ENCODE measurements at places on chromosomes 1 and 21. TPM values are rescaled to one million over a fixed set of nuclear protein-coding genes. Genes with fewer than 3 reads are reported as not detected.

GRCh38 chr1:169844941-169845608, 48.6 kb downstream of the SCYL3 start:
- DNase-seq: no peak

GRCh38 chr1:160308451-160309184, 23.7 kb upstream of the PEX19 start:
- DNase-seq: no peak

- no peak for DNase-seq
Measured at GRCh38 chr1:22139066-22139594, 3.8 kb downstream of the WNT4 start.

- DNase-seq: no peak
Measured at GRCh38 chr21:31845151-31845729, 27.6 kb upstream of the HUNK start.

DNA sequence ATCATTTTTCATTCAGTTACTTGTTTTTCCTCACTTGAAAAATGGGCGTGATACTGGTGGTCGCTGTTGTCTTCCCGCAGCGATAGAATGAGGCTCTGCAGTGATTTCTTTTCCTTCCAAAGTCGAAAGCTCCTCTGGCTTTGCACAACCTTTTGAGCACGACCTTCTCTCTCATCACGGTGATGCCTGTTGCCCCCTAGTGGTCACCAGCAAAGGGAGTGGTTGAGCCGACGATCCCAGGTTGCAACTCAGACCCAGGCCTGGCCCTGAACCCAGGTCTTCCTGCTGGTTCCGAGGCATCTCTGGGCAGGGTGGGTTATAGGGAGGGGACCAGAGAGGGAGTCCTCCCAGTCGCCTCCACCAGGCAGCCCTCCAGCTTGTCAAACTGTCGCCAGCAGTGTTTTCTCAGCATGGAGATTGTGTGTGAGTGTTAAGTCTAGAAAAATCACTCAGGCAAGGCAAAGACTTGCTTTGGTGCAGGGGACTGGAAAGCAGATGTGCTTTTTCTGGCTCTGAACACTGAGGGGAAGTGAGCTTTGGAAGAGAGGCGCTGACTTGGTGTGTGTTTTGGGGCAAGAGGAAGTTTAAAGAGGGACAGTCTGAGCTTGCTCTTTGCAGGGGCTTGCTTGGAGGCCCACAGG, 285.3 kb downstream of the CAMTA1 start:
- peak; percentile 79 for DNase-seq

DNA sequence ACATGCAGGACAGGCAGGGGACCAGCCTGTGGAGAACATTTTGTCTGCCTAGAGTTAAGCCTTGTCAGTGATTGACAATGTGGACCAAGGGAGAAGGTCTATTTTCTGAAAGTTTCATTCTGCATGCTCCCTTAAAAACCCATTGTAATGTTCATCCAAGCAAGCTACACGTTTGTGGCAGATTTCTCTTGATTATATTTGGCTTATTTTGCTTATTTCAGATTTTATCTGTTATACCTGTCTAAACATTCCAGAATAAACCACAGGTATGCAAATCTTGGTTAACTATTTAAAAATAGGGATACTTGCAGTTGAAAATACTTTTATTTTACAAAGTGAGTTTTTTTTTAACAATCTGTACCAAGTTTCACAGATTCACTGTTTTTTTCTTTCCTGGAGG, 78.2 kb upstream of the F3 start:
- DNase-seq: no peak

DNA sequence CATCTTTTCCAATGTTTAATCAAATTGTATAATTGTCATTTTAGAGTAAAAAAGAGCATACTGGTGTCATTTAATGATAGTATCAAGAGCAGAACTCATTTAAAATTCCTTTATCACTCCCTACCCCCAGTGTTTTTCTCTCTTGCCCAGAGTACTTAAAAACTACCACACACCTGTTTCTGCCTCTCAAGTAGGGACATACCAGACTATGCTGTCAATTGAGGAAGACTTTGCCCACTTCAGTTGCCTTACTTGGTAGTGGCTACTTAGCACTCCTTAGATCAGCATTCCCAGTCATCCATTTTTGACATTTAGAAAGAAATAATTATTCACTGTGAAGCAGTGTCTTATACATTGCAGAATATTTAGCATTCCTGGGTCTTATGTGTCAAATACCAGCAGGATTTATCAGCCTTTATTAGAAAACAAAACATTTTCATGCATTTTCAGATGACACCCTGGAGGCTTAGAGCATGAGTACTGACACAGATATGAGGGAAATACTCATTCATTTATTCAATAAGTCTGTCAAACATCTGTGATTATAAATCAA, 127.5 kb upstream of the RGS1 start:
- no peak for DNase-seq

Gene NCAM2
- total RNA-seq: 2.6 TPM
